ENCODE measurements at places on chromosomes 3 and 15.

GRCh38 chr15:66692391-66692790 lies 9.6 kb upstream of the SMAD6 start:
- no peak for DNase-seq

- DNase-seq, result no peak
Observed at GRCh38 chr15:92959219-92959618, 59.1 kb downstream of the CHD2 start.

GRCh38 chr3:169218314-169218983 lies 445.1 kb downstream of the MECOM start:
- no peak for DNase-seq

GRCh38 chr3:43689166-43689565 lies 1.6 kb upstream of the ABHD5 start:
- DNase-seq, result no peak

GRCh38 chr3:108183181-108183580 lies 39.0 kb downstream of the IFT57 start:
- no peak for DNase-seq

DNA sequence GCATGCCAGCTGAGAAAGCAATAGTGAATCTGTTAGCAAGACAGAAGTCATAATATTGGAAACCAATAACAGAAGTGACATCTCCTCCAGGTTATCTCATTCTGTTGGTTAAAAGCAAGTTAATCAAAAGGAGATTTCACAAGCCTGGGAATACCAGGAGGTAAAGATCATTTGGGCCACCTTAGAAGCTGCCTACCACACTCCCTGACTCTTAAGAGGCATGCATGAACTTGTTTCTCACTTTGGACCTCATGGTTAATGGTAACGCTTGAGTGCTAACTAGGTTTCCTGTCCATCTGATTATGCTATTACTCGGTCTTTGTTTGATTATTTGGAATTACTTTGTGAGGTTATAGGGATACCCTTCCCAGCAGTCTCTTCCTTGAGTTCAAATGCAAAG lies 650.8 kb upstream of the SGO1 start:
- DNase-seq, result no peak

- DNase-seq, result peak; percentile 44
Observed at GRCh38 chr3:4587061-4587837, 94.1 kb downstream of the ITPR1 start.

- peak; percentile 52 for DNase-seq
Observed at GRCh38 chr3:4906107-4906621, 73.1 kb upstream of the BHLHE40 start.

DNA sequence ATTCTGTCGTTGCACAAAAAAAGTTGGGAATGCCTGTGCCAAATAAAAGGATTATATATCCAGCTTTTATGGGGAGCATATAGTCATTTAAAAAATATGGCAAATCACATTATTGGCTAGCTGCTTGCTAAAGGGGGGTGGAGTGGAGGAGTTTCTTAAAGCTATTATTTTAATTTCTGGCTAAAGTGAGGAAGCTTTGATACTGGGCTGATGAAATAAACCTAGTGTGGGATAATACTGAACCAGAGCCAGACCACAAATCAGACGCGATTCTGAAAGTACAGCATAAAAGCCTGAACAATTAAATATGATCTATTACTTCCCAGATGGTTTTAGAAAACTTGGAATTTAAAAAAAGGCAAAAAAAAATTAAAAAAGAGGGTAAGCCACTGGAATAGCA lies 14.4 kb downstream of the POLR2M start:
- no peak for DNase-seq

- DNase-seq, result no peak
Observed at GRCh38 chr15:54979964-54980363, 216.8 kb downstream of the RSL24D1 start.

DNA sequence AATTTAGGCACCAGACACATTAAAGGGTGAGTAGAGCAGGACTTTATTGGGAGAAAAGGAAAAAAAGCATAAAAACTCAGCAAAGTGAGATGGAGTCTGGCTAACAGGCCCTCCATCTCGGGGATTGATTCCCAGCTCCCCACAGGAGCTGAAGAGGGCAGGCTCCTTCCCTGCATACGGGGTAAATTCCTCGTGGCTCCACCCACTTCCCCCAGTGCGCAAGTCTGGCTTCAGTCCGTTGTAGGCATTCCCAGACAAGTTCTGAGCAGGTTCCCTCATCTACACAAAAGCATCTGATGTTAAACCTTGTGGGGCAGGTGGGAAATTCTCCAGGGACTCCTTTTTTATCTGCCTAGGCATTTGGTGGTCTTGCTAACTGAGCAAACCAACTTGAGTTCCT lies 722.6 kb downstream of the ZNF385D start:
- DNase-seq, result no peak

GRCh38 chr3:24129549-24129948 lies 184.5 kb downstream of the NR1D2 start:
- no peak for DNase-seq

DNA sequence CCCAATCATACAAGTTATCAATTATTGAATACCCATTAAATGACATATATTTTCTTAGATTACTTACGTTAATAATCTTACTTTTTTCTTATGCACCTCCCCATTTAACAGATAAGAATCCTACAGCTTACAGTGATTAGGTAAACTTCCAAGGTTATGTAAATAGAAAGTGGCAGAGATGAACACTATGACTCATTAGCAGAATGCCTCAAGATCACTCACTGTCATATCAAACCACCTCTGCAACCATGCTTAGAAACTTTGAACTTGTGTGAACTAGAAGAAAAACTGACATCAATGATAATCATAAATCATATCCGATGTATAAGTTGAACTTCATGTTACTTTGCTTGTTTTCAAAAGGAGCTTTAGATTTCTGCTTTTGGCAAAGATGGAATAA lies 911.6 kb upstream of the ARPP21 start:
- DNase-seq, result no peak

DNA sequence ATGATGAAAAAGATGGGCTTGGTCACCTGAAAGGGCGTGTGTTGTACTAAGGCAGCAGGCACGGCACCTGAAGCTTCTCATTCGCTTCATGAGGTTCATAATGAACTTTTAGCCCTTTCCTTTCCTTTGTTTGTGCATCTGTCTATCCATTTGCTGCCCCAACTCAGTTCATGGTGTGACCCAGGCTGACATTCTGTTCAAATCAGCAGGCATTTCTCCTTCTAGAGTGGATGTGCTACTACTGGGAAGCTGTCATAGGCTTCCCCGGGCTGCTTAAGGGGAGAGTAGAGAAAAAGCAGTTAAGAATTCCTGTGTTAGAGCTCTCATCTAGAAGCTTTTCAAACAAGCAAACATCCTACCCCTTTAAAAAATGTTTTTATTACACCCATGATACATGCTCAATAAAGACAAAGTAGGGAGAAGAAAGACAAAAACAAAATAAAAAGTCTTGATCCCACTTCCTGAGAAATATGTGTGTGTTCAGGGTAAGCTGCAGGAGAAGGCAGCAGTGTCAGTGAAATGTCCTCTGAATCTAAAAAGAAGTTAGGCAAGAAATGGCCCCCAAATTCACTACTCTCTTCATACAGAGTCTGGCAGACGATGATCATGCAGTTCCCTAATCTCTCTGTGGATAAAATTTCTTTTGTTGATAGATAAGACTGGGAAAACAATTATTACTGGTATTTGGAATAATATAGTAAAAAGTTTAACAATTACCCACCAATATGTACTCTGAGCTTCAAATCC lies 136.9 kb upstream of the PFN2 start:
- DNase-seq, result no peak

DNA sequence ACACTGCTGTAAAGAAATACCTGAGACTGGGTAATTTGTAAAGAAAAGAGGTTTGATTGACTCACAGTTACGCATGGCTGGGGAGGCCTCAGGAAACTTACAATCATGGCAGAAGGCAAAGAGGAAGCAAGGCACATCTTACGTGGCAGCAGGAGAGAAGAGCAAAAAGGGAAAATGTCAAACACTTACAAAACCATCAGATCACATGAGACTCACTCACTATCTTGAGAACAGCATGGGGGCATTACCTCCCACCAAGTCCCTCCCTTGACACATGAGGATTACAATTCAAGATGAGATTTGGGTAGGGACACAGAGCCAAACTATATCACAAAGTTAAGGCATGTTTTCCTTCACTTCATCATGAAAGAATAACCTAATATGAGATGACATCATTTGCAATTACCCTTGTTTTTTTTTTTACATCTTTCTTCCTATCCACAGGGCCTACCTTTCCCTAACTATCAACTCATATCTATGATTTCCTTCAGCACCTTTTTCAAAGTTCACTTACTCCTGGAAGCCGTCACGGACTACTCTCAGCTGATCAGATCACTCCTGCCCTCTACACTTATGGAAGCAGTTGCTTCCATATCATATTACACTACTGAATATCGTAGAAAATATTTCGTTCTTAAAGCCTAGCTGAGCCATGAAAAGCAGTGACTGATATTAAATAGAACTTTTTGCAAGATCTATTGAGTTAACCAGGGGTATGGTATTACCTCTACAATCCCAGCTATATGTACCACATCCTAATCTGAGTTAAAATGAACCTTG lies 25.5 kb upstream of the ATP8B4 start:
- no peak for DNase-seq

DNA sequence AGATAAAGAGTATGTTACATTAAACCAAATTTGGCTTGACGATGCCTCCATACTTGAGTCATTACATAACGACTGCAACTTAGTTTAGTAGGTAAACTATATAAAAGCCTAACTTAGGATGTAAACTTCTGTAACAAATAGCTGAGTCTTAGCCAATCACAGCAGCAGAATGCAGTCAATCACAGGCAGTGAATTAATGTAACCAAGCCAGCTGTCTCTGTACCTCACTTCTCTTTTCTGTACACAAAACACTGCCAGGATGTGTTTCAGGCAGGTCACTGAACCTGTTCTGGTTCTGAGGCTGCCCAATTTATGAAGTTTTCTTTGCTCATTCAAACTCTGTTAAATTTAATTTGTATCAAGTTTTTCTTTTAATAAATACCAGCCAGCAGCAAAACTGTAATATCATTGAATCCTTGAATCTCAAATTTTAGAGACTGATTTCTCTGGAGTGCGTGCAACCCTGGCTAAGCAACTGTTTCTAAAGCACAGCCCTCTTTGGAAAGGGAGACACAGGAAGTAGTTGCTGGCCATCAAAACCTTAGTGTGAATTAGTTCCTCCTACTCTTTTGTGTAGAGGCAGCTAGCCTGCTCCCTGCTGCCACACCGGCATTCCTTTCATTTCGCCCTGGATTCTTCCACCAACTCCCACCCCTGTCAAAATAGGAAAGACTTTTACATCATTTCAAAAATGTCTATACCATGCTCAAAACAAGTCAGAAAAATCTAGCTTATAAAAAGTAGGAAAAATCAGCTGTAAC lies 15.2 kb downstream of the RFTN1 start:
- DNase-seq, result no peak

DNA sequence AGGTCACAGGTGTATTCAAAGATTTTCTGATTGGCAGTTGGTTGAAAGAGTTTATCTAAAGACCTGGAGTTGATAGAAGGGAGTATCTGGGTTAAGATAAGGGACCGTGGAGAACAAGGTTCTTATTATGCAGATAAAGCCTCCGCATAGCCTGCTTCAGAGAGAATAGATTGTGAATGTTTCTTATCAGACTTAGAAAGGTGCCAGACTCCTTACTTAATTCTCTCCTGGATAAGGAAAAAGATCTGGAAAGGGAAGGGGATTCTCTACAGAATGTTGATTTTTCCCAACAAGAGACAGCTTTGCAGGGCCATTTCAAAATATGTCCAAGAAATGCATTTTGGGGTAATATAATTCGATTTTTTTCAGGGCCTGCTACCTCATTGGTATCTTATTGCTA lies 341.3 kb upstream of the RARB start:
- DNase-seq, result no peak

- DNase-seq, result no peak
Observed at GRCh38 chr3:31671451-31671850, 138.7 kb downstream of the STT3B start.

GRCh38 chr15:80588801-80589200 lies 106.3 kb upstream of the ABHD17C start:
- no peak for DNase-seq

DNA sequence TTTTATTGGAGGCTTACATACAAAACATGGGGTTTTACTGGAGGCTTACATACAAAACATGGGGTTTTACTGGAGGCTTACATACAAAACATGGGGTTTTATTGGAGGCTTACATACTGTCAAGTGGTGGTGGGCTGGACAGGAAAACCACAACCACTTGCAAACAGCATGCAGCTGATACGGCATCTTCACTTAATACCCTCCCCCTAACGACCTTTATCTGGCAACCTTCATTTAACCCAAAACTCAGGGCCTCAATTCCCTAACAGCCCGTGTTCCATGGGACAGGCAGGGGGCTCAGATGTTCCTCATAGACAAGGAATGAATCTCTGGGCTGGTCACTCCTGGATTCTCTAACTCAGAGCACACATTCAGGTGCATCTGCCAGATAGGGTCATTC lies 137.1 kb downstream of the CD47 start:
- no peak for DNase-seq

DNA sequence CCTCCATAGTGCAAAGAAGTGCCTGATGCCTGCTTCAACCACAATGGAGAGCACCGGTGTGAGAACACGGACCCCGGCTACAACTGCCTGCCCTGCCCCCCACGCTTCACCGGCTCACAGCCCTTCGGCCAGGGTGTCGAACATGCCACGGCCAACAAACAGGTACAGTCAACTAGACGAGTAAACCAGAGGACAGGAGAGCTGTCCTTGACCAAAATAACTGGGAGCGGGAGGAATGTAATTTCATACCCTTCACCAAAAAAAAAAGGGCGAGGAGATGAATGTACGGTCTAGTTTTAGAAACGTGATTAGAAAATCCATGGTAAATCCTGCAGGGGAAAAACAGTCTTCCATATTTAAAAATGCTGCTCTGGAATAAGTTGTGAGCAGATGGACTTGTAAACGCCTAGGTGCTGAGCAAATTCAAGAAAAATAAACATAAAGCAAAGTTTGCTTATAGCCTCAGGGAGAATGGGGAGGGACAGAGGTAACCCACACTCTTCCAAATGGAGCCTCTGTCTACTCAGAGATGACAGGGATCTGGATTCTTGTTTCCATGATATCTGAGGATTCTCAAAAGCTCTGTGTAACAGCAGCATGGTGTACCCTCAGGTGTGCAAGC lies 8.4 kb downstream of the THBS1 start:
- no peak for DNase-seq

GRCh38 chr3:194120789-194121770 lies 14.9 kb upstream of the HES1 start:
- DNase-seq, result no peak

DNA sequence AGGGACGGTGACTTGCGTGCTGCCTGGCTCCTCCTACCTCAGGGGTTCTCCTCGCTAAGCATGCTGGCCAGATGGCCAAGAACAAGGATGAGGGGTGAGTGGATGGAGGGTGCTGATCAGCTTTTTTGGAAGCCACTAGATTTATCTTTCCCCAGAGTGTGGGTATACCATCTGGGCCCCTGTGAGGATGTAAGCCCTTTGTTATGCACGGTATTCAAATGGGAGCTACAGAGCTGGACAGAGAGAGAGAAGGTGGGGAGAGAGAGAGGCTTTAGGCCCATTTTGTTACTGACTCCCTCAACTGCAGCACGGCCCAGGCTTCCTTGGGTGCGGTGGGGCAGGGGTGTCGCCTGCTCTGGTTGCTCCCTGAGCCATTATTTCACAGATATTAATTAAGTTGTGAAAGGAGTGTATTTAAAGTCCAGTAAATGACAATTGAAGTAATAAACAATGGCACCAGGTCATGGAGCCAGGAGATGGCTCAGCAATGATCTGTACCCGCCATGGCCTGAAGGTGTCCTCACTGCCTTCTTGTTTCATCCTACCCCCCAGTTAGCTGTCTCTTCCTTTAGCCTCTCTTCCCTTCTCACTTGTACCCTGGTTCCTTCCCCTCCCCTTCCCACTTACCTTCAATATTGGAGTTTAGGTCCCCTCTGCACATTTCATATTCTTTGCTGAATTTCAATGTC lies 158.0 kb downstream of the CLSTN2 start:
- DNase-seq, result no peak
